Frontal cortex (tissue), 4 donors: ENCODE measurements at places on chromosomes 5 and 9. TPM values are rescaled to one million over a fixed set of nuclear protein-coding genes. Genes with fewer than 3 reads are reported as not detected.

DMRT3 gene
- not detected for total RNA-seq

DNA sequence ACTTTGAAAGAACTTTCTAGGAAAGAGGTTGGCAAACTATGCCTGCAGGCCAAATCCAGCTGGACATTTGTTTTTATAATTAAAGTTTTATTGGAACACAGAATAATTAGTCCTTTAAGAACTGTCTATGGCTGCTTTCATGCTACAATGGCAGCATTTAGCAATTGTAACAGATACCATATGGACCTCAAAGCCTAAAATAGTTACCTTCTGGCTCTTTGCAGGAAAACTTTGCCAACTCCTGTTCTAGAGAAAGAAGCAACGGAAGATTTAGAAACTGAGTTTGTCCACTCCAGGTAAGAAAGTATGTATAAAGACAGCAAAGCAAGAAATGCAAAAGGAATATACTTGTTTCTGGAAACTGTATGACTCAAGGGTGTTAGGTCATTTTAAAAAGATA, 281.7 kb upstream of the TRPM3 start:
- no peak for DNase-seq

PLPPR1 gene
- total RNA-seq: 249 TPM

- DNase-seq: no peak
Measured at GRCh38 chr9:123468541-123468940, 112.5 kb downstream of the CRB2 start.

GARNL3 gene
- total RNA-seq: 59.1 TPM

GRCh38 chr9:105647595-105648349, 14.5 kb upstream of the TAL2 start:
- no peak for DNase-seq

DNA sequence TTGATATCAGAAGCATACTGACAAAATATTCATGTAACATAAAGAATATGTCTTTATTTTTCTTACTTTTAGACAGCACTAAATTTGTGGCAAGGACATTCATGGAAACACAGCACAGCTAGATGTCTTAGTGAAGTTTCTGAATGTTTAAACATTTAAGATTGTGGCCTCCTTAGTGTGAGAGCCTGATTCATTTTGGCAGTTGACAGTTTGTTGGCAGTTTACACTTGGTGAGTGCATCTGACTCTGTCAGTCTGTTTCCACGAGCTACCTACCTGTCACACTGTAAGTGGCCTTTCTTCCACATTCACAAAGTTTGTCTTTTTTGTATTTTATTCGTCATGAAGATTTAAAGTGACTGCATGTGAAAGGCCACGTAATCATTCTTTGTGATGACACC, 436.8 kb downstream of the TUSC1 start:
- no peak for DNase-seq

- no peak for DNase-seq
Measured at GRCh38 chr5:118060833-118061232, 927.5 kb downstream of the DTWD2 start.

DNA sequence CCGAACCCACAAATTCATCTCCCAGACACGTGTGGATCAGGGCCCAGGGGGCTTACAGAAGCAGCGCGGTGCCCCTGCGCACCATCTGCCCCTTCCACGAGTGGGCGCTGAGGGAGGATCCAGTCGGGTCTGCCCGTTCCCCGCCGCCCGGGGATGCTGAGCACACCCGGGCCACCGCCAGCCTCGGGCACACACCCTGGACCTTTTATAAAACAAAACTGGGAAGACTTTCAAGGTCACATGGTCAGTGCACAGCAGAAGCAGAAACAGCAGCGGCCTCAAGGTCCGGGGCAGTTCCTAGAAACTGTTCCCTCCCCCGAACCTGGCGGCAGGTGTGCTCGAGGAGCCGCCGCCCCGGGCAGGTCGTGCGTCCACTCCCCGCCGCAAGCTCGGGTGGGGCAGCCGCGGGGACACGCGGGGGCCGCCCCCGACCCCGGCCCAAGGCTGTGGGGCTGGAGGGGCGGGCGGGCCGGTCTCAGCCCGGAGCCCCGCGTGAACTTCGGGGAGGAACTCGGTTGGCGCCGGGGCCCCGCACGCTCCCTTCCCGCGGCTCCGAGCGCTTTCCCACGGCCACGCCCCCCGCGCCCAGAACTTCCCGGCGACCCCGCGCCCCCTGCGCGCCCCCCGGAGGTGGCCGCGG, 633 bp upstream of the PPP1R26 start:
- peak; percentile 61 for DNase-seq

HSD17B3 gene
- not detected for total RNA-seq

DNA sequence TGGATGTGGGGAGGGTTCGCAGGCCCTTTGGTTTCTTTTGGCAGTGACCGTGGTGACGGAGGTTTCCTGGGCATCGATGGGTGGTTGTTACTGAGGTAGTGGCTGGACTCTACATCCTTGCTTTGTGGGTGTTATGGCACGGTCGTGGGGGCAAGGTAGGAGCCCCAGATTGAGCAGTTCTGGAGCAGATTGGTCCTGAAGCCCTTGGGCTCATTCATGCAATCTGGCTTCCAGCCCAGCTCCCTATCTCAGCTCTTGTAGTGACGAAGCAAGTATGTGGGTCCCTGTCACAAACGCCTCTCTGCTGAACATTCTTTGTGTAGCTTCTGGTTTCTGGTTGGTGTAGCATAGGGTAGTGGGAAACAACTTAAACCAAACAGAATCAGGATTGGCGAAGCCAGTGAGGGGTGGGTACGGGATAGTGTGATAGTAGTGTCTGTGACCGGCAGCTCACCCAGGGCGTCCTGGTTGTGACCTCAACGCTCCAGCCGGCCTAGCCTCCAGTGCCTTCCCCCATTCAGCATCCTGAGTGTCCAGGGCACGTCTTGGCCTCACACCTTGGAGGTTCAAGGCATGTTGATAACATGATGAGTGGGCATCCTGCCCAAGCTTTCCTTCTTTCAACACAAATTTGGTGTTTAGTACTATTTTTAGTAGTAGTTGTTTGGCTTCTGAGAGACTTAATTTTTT, 2.9 kb downstream of the NDUFS6 start:
- DNase-seq: no peak

DNA sequence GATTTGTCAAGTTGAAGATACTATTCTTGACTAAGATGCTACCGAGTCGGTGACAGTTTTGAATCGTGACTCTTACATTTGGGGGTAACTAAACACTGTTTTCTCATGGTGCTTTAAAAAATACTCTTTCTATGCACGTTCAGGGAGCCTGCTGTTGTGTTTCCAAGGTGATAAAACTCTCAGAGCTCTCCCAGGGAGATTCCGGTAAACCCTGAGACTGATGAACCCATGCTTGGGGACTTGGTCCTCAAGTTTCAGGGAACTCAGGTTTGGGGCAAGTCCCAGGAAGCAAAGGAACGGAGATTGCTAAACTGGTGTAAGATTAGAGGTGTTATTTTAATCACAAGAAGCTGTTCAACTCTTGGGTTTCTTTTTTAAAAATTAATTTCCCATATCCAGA, 1.4 kb downstream of the GDA start:
- DNase-seq: no peak

GRCh38 chr5:141805874-141806595, 72.2 kb downstream of the PCDH1 start:
- DNase-seq: peak; percentile 49

PROB1 gene
- under 0.01 TPM for total RNA-seq

GRCh38 chr9:137986268-137987099, 108.9 kb downstream of the CACNA1B start:
- no peak for DNase-seq

IL9 gene
- total RNA-seq: not detected

GRCh38 chr9:93460689-93461413, 7.5 kb upstream of the FAM120AOS start:
- no peak for DNase-seq

NR6A1 gene
- 1.6 TPM for total RNA-seq

DNA sequence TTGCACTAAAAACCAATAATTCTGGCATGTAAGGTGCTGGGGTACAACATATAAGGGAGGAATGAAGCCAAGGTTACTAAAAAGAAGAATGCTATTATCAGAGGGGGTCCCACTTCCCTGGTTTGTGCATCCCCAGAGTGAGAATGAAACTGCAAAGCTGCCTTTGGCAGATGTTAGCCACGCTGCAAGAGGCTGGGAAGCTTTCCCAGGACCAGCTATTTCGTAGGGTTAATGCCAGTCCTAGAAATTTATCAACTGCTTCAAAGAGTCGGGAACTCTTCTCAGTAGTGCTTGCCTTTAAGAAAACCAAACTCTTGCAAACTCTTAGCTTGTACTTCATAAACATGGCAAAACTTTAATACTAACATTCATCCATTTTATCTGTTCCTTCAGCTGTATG, 87.5 kb upstream of the NR5A1 start:
- DNase-seq: no peak

PCDHGC5 gene
- total RNA-seq: 4.9 TPM

DNA sequence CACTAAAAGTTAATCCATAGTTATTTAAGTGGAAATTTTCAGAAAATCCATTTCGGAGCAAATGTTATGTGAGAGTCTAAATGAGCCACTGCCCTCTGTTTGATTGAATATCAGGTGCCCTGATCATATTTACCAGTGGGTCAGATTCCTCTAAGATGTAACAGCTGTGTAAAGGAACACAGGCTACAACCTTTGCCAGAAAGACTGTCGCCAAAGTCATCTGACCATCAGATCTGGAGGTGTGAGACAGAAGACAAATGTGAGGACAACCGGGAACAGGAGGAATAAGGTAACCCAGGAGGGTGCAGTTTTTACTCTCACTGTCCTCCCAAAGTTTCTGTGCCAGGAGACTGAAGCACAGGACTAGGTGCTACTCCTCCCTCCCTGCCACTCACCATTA, 90.8 kb downstream of the CAAP1 start:
- no peak for DNase-seq

DNA sequence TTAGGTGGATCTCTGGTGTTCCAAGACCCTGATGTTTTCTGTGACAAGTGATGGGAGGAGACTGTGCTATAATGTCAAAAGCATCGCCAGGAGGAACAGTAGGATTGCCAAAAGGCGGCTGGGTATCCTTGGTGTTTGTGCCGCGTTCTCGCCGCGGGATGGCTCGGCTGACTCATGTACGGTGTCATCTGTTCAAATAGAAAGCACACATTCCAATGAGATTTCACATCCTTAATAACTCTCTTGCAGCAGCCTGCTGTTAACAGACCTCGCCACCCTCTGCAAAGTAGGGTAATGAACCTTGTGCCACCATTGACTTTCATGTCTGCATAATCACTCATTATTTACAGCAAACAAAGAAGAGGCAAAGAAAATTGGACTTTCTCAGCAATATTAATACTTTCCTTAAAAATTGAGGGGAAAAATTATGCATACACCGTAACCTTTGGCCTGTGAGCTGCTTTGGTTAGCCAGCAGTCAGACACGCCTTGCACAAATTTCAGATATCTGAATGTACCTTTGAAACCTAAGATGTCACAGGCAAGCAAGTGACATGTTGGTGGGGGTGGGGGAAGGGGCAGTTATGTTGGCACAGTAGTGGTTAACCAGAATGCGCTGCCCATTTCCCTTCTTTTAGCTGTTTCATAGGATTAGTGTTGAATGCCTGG, 289.4 kb downstream of the EFNA5 start:
- DNase-seq: no peak

DNA sequence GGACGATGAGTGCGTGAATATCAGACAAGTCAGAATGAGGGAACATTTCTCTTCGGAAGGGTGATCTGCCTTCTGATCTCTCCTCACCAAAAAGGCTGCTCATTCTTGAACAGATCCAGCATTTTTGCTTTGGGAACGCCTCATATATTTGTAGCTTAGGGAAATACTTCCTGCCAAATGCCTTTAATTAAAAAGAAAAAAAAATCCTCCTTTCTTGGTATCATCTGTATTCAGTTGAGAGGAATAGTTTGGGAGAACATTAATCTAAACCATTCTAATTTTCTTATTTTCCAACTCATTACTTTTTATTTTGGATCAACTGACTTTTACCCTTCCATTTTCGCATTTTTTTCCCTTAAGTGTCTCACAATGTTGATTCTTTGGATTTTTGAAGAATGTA, 163.4 kb downstream of the SNX18 start:
- DNase-seq: no peak

- DNase-seq: no peak
Measured at GRCh38 chr5:124453221-124454051, 293.0 kb downstream of the ZNF608 start.

DNA sequence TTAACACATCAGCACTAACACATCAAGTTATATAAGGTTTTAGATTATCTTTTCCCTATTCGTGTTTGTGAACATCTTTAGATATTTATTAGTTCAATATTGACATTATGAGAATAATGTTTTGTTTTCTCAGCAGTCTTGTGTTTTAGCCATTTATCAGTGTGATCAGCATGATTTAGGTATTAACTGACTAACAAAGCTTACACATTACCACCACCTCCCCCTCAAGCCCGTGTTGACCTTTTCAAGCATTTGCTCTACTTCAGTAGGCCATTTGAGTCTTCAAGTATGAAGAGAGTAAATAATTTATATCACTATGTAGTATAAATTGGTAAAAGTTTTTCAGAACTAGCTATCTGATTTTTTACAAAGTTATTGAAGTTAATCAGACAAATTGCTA, 6.9 kb downstream of the PBX3 start:
- DNase-seq: no peak
